ENCODE measurements at places on chromosomes 16 and 17.

DNA sequence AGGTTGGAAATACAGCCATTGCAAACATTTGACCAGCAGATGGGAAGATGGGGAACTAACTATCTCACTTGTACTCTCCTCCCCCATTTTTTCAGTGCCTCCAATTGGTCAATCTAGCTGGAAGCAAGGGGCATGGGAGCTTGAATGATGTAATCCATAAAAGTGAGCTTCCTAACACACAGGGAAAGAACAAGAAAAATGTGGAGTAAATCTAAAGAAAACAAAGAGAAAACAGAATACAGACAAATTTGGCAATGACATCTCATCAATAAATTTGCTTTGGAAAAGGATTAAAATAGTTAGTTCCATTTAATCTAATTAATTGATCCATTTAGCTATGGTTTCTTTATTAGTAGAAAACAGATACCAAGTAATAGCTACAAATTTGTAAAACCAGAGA lies 592.6 kb upstream of the SOX9 start:
- no peak for DNase-seq

- DNase-seq = no peak
These were observed 13.9 kb downstream of the ERN2 start for GRCh38 chr16:23699100-23699499.

- DNase-seq = no peak
These were observed 67.1 kb upstream of the CDH5 start for GRCh38 chr16:66299349-66299748.

DNA sequence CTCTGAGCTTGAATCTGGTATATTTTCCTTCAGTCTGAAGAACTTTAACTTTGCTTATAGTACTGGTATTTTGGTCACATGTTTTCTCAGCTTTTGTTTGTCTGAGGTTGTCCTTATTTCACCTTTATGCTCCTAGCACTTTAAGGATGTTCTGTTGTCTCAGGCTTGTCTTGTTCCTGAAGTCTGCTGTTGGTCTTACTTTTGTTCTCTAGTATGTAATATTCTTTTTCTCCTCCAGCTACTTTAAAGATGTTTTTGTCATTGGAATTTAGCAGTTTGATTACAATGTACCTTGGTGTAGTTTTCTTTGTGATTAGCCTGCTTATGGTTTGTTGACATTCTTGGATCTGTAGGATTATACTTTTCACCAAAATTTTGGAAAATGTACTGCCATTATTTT lies 23.6 kb downstream of the RPTOR start:
- DNase-seq = no peak

- DNase-seq = no peak
These were observed 57.7 kb upstream of the NLK start for GRCh38 chr17:27984816-27985215.

DNA sequence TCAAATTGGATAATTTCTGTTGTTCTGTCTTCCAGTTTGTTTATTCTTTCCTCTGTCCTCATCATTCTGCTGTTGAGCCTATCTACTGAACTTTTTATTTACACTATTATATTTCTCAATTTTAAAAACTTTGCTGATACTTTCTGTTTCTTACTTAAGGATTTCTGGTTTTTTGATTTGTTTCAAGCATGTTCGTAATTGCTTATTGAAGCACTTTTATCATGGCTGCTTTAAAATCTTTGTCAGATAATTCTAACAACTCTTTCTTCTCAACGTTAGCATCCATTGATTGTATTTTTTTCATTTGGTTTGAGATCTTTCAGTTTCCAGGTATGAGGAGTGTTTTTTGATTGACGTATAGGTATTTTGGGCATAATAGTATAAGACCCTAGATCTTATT lies 116.9 kb downstream of the PHKB start:
- DNase-seq = no peak

DNA sequence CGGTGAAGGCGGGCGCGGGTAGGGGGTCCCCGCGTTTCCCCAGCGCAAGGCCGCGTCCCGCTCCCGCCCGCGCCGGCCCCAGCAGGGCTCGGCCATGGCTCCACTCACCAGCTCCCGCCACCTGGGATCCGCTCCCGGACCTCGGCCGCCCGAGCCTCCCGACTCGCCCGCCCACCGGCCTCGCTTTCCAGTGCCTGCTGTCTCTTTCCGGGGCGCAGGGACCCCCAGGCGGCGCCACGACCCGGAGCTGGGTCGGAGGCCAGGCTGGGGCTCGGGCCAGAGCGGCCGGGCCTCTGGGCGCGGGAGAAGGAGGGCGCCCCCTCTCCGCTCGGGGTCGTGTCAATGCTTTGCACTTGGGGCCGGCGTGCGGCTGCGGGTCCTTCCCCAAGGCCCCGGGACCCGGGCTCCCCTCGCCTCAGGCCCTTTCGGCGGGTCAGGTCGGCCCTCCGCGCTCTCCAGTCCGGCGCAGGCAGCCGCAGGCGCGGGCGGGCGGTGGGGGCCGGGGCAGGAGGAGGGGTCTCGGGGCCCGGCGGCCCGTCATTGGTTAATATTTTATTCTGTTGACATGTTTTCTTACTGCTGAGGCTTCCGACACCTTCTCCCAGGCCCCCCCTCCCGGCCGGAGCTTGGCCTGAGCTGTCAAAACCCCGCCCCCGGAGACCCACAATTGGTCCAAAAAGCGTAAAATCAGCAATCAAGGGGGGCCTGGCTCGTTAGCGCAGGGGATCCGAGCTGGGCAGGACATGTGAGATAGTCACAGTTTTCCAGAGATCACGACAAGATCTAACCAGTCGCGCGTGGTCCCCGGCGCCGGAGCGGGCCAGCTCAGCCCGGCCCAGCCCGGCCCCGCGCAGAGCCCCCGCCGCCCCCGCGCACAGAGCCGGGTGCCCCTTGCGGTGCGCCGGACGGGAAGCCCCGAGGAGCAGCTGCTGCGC lies at the start of gene TBX2:
Gene TBX2, plus strand, starts transcription at position 713 of the 935 bp plus-strand sequence. CDS start 334 bp downstream, outside the sequence.
- no peak for DNase-seq
